ENCODE measurements at places on chromosomes 11 and 22.

DNA sequence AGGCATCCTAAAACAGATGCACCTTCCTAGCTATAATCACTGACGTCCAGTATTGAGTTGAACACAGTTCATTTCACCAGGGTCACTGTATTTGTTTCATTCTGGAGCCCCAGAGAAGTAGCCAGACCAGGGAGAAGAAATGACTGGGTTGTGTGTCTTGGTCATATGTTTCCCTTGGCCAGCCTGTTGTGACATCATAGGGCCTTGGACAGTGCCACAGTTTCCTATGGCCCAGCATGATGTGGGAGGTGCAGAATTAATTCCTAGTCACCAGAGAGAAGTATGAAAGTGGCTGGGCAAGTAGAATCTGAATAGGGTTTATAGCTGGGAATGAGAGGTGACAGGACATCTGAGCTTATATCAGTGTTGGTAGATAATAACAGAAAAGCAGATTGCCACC lies 84.0 kb upstream of the ZBED5 start:
- no peak for DNase-seq

- no peak for DNase-seq
Measured at GRCh38 chr11:116037861-116038260, 533.6 kb upstream of the CADM1 start.

DNA sequence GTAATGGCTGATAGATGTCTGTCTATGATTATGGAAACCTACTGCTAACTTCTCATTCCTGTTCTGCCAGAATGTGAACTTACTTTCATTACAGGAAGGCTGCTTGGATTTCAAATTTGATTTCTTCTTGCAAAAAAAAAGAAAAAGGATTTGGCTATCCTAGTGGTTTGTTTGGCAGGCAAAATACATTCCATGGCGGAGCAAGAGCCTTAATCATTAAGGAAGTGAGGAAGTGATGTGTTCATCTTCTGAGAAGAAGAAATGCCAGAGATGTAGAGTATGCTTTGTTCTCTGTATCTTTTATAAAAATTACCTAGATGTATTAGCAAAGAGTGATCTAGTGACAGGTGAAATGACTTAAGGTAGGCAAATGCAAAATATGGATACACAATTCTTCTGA lies 356.3 kb downstream of the SOX6 start:
- peak; percentile 38 for DNase-seq

- no peak for DNase-seq
Measured at GRCh38 chr11:11022125-11022730, 164.4 kb upstream of the ZBED5 start.

DNA sequence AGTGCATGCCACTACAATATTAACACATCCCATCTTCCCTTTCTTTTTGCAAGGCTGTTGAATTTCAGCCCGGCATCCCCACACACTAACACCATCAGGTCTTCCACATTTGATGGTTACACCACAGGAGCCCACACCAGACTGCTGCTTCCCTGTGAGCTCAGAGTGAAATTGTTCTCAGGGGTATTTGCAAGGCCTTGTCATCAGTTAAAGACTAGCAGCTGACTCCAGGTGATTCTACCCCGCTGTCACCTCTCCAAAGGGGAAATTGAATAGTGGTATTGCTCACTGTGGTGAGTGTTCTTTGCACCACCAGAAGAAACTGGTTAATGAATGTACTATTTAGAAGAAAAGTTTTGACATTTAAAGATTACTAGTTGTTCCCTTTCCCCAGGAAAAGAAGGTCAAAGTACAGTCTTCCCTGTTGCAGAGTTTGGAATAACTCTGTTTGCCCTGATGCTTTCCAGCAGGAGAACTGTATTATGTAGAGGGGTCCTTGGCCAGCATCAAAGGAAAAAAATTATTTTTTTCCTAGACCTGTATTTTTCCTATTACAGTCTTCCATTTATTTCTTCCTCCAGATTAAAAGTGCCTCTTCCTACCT lies 41.9 kb downstream of the BID start:
- DNase-seq, result no peak

DNA sequence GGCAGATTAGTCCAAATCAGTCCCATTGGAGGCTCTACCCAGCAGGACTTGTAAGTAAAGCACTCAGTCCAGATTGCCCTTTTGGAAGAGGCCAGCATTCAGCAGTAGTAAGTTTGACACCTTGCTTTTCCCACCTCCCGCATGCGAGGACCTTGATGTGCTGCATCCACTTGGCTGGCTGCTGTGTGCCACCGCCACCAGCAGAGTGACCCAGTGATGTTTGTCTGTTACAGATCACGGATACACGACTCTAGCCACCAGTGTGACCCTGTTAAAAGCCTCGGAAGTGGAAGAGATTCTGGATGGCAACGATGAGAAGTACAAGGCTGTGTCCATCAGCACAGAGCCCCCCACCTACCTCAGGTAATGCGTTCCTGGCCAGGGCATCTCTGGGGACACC lies 6.6 kb downstream of the SMARCB1 start:
- no peak for DNase-seq

DNA sequence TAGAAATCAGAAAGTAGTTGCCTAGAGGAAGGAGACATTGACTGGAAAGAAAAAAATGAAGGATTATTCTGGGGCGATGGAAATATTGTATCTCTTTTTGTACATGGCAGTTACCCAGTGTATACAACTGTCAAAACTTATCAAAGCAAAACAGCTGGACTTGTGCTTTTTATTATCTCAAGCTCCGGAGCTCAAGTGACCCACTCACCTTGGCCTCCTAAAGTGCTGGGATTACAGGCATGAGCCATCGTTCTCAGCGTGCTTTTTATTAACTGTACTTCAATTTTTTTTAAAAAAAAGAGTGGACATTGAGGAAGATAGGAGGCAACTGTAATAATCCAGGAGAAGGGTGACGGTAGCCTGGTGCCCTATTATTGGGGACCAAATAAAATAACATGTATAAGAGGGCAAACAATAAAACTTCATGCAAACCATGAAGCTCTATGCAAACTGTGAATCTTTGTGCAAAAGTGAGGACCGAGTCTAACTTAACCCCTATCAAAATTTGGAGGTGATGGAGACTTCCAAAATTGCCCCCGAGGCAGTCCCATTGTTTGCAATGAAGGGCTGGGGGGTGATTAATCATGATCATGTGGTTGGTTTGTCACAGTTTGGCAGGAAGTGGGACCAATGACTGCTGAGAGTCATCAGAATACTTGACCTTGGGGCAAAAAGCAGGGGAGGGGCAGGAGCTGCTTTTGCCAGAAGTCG lies 23.5 kb downstream of the FZD4 start:
- no peak for DNase-seq

DNA sequence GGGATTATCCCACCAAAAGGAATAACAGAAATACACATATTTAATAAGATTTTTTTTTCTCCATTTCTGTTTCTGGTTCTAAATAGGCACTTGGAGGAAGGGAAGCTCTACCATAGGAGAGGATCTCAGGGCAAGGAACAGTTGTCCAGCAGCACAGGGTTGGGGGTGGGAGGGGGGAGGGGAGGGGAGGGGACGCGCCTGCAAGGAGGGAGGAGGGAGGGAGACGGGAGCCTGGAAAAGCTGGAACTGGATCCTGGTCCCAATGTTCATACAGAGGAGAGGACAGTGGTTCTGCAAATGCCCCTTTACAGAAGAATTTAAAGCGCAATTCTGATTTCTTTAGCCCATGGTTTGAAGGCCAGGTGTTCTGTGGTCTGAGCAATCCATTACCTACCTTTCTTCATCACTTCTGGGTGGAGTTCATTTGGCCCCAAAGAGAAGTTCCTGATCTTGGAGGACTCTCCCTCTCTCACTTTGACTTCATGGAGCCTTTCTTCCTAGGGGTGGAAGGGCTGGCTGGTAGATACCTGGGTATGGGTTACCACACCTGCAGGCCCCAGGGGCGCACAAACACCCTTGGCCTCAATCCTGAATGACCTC lies 348.9 kb upstream of the NCAM1 start:
- no peak for DNase-seq

- no peak for DNase-seq
Measured at GRCh38 chr11:32819187-32819586, 10.5 kb upstream of the PRRG4 start.

GRCh38 chr11:5283086-5283485 lies 13.3 kb upstream of the HBE1 start:
- no peak for DNase-seq

GRCh38 chr11:121099885-121100284 lies 1.2 kb upstream of the TECTA start:
- DNase-seq, result peak; percentile 10

DNA sequence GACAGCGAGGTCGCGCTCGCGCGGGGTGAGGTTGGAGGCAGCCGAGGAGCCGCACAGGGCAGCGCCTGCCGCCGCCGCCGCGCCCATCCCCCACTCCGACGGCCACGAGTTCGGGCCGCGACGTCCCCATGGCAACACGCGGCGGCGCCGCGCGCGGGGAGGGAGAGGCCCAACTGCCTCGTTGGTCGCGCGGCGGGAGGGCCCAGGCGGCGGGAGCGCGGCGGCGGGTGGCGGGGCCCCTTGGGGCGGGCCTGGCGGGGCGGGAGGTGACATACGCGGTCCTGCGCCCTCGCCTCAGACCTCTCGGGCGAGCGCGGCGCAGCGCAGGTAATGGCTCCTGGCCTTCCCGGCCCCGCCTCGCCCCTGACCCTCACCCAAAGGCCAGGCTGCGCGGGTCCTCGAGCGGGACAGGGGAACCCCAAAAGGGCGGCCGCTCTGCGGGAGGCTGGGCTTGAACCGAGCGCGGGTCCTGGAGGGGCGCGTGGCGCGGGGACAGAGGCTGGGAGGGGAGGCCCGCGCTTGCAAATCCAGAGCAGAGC lies at the start of gene DEUP1:
DEUP1 (plus strand) TSS at position 297 of the 539 bp plus-strand sequence. CDS start 1,518 bp downstream, outside the sequence.
- no peak for DNase-seq

DNA sequence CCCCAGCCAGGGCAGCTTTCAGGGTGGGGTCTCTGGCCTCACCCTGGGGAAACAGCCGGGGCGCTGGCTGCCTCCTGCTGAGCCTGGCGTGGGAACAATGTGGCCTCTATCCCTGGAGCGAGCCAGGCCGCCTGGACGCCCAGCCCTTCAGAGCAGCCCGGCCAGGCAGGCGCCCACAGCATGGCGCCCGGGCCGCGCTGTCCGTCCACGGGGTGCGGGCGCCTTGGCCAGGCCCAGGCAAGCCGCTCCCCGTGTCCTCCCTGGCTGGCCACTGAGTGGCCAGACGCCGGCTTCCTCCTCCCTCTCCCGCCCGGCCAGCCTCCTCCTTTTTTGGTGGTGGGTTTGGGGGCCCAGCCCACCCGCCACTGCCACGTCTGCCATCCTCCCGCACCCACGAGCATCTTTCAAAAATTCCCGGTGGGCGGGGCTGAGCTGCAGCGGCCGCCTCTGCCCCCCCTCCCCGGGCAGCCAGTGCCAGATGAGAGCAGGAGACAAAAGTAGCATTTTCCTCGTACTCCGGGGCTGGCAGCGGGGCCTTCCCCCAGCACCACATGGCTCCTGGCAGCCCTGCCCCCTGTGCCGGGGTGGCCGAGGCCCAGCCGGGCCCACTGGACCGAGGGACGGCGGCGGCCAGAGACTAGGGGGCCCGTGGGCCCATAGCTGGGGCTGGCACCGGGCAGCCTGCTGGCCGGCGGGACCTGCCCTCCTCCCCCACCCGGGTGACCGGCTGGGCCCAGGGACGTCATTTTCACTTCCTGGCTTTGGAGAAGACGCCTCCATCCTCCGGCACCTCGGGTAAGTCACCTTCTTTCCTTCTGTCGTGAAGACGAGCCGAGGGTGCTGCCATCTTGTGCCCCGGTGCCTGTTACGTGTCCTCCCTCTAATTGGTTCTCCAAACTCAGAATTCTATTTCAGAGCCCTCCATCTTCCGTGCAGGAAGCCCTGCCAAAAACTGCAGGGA lies 70.2 kb upstream of the PPARA start:
- no peak for DNase-seq

DNA sequence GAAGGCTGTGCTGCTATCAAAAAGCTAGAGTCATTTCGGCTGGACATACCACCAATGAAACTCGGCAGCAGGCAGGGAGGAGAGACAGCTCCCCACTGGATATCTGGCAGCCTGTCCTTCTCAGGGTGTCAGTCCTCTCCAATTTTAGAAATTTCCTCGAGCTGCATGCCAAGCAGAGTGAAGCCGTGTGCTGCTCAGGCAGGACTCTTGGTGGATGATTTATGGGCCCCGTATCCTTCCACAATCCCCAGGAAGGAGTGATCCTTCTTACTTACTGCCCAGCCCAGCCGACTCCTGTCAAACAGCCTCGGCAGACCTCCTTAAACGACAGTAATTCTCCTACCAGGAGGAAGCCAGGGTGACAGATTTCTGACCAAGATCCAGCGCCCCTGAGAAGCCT lies 410.4 kb downstream of the TENM4 start:
- DNase-seq, result no peak

GRCh38 chr11:3914805-3915204 lies 59.3 kb downstream of the STIM1 start:
- no peak for DNase-seq

GRCh38 chr22:30087611-30088010 lies 7.3 kb downstream of the HORMAD2 start:
- no peak for DNase-seq

GRCh38 chr11:58003591-58003990 lies 20.1 kb upstream of the OR9Q1 start:
- no peak for DNase-seq

GRCh38 chr22:50252082-50253045 lies 1.3 kb upstream of the HDAC10 start:
- DNase-seq, result no peak
